ENCODE measurements at places on chromosomes 7 and 10. TPM values are rescaled to one million over a fixed set of nuclear protein-coding genes. Genes with fewer than 3 reads are reported as not detected.

DNA sequence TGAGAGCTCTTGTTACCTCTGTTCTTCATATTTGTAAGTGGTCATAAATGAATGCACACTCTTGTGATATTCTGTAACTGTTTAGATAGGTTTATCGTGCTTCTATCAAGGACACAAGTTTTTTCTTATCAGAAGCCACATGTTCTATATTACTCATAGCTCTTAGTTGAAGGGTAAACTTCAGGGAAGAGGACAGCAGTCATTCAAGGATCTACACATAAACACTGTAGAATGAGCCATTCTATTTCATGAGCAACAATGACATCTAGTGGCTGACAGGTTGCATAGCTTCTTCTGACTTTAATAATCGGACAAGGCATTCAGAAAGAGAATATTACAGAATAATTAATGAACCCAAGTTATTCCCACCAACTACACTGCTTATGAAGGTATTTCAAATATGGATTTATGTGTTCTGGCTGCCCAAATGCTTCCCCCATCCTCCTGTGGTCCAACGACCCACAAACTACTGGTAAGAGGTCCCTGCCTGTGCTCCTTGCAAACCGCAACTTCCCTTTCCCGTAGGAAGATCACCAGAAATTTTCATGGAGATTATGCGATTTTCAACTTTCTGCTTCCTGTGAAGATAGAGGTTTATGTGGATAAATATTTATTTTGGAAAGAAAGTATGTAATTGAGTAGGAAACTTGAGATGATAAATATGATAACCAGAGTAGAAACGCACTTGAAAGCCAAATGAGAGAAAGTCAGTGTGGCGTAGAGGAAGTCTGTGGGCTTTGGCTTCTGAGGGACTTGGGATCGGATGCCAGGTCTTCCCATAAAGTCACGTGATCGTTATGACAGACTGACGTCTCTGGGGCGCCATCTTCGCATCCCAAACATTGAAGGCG is 16.8 kb upstream of the ABCB5 start:
- DNase-seq, result peak; percentile 79

Gene MOGAT3
- polyA plus RNA-seq, result not detected

GRCh38 chr7:43307522-43307921 is 195.1 kb downstream of the HECW1 start:
- DNase-seq, result no peak

DNA sequence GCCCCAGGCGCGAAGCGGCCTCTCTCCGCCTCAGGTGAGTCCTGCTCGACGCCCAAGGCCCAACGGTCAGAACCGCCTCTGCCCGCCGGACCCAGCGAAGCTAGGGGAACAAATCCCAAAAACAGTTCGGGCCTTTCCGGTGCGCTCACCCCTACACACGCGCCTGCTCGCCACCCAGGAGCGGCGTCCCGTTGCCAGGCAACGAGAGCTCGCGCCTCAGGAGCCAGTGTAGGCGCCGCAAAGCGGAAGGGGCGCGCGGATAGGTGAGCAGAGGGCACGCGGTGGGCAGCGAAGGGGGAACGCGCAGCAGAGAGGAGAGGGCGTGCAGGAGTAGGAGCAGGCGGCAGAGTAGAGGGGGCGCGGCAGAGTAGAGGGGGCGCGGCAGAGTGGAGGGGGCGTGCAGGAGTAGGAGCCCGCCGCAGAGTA is at the start of the genes DYDC1 and DYDC2:
DYDC1 (minus strand) TSS at position 193 of the 426 bp plus-strand sequence. CDS start 4,154 bp downstream, outside the sequence.
DYDC2 (plus strand) TSS at position 219 of the 426 bp plus-strand sequence. CDS start 5,663 bp downstream, outside the sequence.
- no peak for DNase-seq

DNA sequence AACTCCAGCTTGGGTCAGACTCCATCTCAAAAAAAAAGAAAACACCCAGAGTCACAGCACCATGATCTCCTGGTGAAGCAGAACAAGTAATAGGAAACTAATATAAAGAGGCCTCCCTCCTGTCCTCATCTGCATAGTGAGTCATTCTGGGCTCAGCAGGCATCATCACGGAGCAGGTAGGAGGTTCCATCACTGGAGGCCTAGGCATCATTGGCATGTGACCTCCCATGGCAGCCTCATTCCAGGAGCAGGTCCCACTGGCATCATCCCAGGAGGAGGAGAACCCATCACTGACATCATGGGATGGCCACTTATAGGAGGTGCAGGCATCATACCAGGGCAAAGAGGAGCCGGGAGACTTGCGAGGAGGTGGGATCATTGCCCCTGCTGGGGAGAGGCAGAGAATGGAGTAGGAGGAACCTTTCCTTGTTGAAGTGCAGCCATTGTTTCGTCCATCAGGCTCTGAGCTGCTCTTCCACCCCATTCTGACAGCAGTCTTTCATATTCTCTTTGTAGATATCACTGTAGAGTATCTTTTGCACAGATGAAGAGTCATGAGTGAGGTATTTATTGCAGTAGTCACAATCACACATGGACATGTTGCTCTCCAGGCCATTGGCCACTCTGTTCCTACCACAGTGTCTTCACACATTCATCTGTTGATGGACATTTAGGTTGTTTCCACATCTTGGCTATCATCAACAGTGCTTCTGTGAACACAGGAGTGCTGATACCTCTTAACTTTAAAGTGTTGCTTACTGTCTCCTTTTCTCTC is 73.8 kb downstream of the OSBPL3 start:
- DNase-seq, result no peak

Gene UPK3BL1
- polyA plus RNA-seq, result 27.6 TPM

DNA sequence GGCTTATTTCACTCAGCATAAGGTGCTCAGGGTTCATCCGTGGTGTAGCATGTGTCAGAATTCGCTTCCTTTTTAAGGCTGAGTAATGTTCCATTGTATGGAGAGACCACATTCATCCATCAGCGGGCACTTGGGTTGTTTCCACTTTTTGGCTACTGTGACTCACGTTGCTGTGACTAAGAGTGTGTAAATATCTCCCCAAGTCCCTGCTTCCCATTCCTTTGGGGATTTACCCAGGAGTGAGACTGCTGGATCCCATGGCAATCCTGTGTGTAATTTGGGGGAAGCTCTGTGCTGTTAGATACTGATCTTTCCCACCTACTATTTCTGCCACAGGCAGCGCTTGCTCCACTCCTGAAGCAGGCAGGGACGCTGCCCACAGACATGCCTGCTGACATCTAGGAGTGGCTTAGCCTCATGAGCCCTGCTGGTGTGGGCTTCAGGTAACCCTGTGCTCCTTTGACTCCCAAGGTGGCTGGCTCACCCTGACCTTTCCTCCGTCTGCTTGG is 346.0 kb downstream of the FRMD4A start:
- no peak for DNase-seq

DNA sequence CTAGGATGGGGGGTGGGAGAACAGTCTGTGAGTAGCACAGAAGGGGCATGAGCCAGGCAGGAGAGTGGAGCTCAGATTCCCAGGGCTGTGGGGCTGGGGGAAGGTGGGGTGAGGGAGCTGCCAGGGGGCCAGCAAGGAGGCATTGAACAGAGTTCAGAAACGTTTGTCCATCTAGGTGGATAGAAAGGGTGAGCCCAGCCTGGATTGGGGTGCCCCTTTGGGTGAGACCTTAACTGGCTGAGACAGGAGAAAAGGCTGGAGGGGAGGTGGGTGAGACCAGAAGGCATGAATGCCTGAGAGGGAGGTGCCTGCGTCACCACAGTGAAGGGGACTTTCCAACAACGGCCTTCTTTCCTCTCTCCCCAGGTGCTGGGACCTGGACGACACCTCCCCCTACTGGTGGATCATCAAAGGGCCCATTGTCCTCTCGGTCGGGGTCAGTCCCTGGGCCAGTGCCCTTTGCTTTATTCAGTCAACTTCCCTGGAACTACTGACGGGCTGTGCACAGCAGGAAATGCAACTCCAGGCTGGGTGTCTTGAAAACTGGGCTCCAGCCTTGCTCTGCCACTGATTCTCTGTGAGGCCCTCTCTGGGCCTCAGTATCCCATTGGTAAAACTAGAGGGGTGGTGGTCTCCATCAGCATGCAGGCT is 11.0 kb downstream of the GHRHR start:
- peak; percentile 47 for DNase-seq

- no peak for DNase-seq
Observed at GRCh38 chr10:79029478-79030390, 39.0 kb upstream of the ZMIZ1 start.

- DNase-seq, result no peak
Observed at GRCh38 chr7:105009667-105010503, 4.1 kb upstream of the KMT2E start.

Gene KCNMA1
- polyA plus RNA-seq, result 15.8 TPM

GRCh38 chr10:97506199-97506991 is 7.7 kb downstream of the UBTD1 start:
- no peak for DNase-seq

Gene HIF1AN
- 38.3 TPM for polyA plus RNA-seq

GRCh38 chr10:86524225-86524962 is 2.8 kb upstream of the WAPL start:
- DNase-seq, result no peak

Gene AGMO
- 0.58 TPM for polyA plus RNA-seq

Gene WDR37
- polyA plus RNA-seq, result 10.7 TPM

Gene MAGI2
- polyA plus RNA-seq, result 5.0 TPM

Gene SNCG
- 3.2 TPM for polyA plus RNA-seq

DNA sequence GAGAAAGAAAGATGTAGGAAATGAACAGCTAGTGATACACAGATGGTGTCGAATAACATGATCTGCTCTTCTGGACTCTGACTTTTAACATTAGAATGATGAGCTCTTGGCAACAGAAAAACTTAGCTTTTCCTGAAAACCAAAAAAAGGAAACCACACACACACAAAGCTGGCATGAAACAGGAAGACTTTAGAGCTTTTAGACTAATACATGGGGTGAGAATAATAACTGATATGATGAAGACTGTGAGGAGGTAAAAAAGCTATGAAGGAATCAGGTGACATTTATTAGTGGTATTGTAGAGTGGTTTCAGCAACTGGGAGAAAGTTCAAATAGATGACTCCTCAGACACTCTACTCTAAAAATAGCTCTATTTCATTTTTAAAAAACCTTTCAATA is 491.9 kb downstream of the PARD3 start:
- peak; percentile 44 for DNase-seq

DNA sequence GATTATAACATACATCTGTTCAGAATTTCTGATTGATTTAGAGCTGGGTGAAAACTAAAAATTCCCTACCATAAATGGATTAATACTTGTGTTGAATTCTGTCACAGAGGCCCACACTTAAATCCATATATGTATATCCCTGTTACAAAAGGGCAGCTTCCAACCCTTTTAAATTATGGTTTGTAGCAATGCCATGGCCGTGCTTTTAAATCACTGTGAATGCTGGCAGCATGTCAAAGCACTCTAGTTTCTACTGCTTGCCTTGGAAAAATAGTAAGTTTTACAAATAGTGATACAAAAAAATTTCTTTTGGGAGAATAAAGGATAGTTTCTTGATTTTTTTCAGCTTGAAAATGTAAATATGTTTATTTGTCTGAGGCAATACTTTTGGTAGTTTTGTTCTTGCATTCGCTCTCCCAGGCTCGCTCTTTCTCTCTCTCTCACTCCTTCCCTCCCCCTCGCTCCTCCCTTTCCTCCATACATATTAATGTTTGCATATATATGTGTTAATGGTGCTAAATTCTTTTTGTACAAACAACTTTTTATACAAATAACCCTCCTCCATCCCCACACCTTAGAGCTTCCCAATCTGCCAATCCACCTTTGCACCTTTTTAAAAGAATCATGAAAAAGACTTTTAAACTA is 29.8 kb downstream of the TES start:
- DNase-seq, result no peak

DNA sequence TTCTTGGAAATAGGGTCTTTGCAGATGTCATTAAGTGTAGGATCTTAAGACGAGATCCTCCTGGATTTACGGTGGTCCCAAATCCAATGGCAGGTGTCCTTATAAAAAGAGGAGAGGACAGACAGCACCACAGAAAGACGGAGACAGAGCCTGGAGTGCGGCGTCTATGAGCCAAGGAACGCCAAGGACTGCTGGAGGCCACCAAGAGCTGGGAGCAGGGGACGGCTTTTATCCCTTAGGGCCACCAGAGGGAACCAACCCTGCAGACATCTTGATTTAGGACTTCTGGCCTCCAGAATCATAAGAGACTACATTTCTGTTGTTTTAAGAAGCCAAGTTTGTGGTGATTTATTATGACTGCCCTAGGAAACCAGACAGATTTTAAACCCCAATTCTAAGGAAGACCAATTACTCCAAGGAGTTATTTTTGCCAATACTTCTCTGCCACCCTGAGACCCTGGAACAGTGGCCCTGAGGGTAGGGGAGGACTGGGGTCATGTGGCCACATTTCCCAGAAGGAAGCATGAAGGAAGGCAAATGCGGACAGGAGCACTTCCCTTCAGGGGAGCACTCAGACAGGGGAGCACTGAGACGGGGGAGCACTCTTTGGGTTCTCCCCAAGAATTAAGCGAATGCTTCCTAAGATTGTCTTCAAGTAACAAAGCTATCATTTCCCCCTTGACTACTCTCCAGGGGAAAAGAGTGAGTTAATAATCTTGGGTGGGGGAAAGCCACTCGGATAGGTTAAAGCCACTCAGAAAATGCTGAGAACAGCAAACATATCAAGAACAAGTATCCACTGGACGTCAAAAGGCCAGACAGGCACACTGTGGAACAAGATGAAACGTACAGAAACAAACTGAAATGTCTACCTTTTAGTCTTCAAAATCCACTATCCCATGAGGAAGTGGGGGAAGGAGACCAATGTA is 67.5 kb downstream of the CHST15 start:
- DNase-seq, result no peak

- no peak for DNase-seq
Observed at GRCh38 chr7:15308821-15309220, 253.0 kb downstream of the AGMO start.

Gene CPVL
- 19.7 TPM for polyA plus RNA-seq

GRCh38 chr7:156892081-156892800 is 742 bp downstream of the LMBR1 start:
- peak; percentile 49 for DNase-seq

Gene OPTN
- polyA plus RNA-seq, result 30.1 TPM

Gene LRRC4
- polyA plus RNA-seq, result 3.2 TPM

GRCh38 chr7:45100761-45101480 is 10.6 kb downstream of the TBRG4 start:
- DNase-seq, result no peak

Gene CXCL12
- 196 TPM for polyA plus RNA-seq

- DNase-seq, result no peak
Observed at GRCh38 chr10:116598329-116598728, 7.6 kb downstream of the PNLIPRP1 start.

Gene PILRA
- 2.0 TPM for polyA plus RNA-seq

- DNase-seq, result peak; percentile 47
Observed at GRCh38 chr7:111486472-111487142, 75.7 kb downstream of the IMMP2L start.

Gene DDC
- 0.17 TPM for polyA plus RNA-seq

Gene CDCA7L
- polyA plus RNA-seq, result 21.3 TPM

Gene CUBN
- 1.9 TPM for polyA plus RNA-seq

Gene LRRC61
- 4.1 TPM for polyA plus RNA-seq

GRCh38 chr7:114415064-114415989 is 712 bp downstream of the FOXP2 start:
- DNase-seq, result no peak

DNA sequence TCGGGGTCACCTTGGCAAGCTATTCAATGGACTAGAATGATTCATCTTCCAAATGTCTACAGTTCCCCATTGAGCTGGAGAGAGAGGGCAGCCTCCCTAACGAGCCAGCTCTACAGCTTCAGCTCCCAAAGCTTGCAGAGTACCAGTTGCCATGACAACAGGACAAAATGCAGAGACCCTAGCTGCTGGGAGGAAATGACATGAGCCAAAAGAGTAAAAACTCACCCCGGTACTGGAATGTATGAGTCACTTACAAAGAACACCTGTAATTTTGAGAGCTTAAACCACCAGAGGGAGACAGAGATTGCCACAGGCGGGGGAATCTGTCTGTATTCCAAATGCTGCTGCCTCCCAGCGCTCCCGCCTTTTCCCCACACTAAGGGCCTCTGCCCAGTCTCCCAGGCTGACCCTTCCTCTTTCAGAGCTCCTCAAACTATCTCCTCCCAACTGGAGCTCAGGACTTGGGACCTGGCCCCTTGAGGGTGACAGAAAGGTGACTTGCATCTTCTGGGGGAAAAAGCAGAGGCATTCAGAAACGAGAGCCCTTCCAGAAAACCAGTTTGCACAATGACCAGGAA is 95.5 kb downstream of the CUL2 start:
- peak; percentile 63 for DNase-seq

All from muscle of back (tissue), 13 donors.